ENCODE measurements at places on chromosomes 2 and 18.

DNA sequence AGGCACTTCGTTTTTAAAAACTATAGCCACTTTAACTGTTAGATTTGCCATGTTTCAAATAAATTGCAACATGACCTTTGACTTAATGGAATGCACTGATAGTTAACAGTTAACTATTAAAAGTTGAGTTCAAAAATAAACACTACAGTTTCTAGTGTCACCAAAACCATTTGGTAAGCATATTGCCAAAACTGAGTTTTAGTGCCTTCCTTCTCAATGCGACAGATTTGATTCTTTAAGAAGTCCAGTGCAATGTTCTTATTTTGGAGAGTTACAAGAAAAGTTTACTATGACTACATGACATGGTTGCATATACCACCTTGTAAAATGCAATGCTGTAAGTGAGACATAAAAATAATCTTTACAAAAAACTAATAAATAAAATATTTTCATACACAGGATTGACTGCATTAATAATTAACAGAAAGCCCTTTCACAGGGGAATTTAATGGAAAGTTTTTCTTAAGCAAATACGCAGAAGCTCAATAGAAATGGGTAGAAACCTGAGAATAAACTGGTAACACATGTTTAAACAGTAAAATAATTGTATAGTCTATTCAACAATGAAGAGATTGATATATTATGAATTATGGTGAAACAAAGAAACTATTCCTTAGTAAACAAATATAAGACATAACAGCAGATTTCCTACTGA lies 53.8 kb downstream of the GRB14 start:
- DNase-seq, result no peak

GRCh38 chr2:186709529-186710450 lies 15.9 kb downstream of the FAM171B start:
- no peak for DNase-seq

DNA sequence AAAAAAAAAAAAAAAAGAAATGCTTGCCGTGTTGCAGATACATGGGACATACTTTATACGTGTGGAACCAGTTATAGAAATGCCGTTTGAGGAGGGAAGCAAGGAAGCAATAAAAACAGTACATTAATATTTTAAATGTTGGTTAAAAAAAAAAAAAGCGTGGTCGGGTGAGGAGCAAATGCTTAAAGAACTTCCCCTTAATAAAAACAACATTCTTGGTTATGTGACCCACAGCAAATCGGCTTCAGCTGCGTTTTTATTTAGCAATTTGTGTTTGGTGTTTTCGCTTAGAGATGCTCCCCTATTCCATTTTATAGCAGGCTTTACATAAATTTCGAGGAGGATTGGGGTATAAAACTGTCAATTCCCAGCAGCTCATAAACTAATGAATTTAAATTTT lies 223.6 kb downstream of the LRRTM1 start:
- DNase-seq, result no peak

GRCh38 chr18:46402396-46402795 lies 254.6 kb downstream of the LOXHD1 start:
- no peak for DNase-seq

All from mucosa of descending colon (tissue), 3 donors.